ENCODE measurements at places on chromosomes 12 and 14.
A peak's percentile ranks its signal among the peaks of the same experiment; 100 is the strongest.

DNA sequence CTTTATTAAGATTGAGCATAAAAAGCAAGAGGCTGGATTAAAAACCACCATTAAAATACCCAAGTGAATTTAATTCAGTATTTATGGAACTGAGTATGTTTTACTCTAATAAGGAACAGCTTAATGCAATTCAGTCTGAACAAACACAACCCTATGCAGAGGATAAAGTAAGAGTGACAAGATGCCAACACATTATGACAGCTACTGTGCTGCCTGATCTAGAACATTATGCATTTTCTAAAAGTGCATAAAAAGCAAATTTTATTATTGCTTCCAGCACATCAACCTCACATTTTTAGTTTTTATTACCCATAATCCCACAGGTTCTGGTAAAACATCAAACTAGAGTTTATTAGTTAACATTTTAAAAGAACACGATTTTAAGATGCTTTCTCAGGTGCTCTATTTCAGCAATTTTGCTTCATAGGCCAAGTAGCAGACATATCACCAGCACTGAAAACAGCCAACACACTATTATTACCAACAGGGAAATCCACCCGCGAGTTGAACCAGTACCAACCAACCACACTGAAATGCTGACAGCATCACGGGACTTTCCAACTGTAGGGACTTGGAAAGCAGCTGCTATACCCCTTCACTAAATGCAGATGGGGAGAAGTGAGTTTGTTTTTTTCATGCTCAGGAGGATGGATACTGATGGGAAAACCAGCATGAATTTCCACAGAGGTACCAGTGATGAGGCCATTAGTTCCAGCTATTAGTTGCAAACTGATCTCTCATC, 372.1 kb downstream of the KCNH5 start:
- DNase-seq, result no peak

- no peak for DNase-seq
Observed at GRCh38 chr12:72523754-72524153, 251.6 kb downstream of the TRHDE start.

GRCh38 chr14:105861985-105862465, 335.6 kb downstream of the TMEM121 start:
- DNase-seq, result peak; percentile 27

DNA sequence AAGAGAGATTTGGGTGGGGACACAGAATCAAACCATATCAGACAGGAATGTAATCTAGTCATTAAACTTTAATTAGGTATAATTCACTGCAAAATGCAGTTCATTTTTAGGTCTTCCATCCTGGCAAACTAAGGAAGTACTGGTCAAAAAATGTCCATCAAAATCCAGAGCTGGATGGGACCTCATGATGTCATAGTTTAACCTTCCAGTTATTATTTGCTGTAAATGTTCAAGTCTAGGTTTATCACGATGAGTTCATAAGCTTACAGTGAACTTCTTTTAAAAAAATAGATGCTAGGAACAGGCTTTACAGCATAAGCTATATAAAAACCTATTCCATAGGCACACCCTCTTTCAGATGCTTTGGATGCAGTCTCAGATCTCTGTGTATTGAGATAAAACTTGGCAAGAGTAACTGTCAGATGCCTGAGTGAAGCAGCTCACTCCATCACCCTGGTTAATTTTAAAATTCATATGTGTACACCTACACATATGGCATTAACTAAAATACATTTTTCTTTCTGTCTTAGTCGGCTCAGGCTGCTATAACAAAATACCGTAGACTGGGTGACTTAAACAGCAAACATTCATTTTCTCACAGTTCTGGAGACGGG, 7.9 kb downstream of the SSPN start:
- DNase-seq, result no peak

DNA sequence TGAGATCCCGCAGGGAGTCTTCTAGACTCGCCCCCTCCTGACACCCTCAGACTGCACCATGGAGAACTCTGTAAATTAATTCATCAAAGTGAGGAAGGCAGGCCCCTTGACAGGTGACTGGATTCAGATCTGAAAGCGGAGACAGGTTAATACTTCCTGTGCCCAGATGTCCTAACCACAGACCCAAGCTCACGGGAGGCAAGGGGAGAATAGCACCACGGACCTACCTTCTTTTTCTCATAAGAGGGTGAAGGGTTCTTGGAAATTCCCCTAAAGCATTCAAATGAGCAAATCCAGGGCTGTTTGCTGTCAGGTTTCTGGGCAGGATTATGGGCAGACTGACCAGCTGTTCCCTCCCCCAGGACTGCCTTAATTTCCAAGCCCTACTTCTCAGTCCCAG, 170.0 kb downstream of the ZFP36L1 start:
- DNase-seq, result no peak

DNA sequence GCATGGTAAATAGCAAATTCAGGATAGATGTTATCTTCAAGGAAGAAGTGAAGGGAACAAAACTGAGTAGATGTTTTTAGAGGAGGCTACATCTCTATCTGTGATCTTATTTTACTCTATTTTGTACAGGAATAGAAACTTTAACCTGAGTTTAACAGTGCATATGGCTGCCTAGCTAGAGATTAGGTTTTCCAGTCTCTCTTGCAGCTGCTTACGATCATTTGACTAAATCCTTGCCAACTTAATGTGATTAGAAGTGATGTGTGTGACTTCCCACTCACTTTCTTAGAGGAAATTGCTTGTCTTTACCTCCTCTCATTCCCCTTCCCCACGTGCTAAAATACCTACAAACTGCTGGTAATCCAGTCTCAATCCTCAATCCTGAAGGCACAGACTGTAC, 26.5 kb upstream of the SLC15A5 start:
- DNase-seq, result no peak

DNA sequence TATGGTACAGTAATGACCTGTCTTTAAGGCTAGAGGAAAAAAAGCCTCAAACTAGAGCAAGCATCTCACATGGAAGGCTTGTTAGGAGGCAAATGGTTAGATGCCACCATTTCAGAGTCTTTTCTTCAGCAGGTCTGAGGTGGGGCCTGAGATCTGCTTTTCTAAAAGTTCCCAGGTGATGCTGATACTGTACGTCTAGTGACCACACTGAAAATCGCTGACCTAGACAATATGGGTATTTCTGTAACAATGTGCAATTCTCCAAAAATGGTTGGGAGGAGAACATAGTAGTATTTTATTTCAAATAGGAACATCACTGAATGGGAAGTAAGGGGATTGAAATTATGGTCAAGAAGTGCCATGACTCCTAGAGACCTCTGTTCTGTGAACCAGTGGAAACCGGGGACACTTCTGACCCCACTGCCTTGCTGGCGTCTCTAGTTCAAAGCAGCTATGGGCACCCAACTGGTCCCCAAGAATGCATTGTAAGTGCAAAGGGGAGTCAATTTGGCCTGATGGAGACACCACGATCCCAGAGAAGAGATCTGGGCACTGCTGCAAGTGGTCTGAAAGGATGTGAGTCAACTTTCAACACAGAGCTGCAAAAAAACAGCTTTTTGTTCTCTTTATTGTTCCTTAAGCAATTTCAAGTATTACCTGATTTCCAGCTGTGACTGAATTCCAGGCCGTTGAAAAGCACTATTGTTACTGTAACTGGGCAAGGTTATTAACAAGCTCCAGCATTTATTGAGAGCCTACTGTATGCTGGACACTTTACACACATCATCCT, 54.4 kb upstream of the PLEKHG7 start:
- DNase-seq, result no peak

GRCh38 chr14:72605096-72605920, 288.6 kb downstream of the DPF3 start:
- no peak for DNase-seq

DNA sequence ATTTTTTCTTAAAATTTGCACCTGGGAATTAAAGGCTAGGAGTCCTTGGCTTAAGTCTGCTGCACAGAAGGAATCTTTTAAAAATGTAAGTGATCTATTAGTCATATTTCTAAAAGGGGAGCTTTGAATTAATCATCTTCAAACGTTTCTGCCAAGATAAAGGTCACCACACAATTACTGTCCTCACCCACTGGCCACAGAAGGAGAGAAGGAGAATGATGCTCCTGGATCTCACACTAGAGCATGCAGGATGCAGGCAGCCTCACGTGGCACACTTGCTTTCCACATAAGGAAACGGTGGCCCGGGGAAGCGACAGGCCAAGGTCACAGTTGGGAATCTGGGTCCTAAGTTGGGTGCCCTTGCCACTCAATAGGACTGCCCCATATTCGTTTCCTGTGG, 16.9 kb downstream of the PLEKHG7 start:
- DNase-seq, result no peak

GRCh38 chr14:67562776-67563150, 29.7 kb downstream of the PLEKHH1 start:
- DNase-seq, result no peak

GRCh38 chr12:93127107-93127560, 198.0 kb upstream of the EEA1 start:
- no peak for DNase-seq

DNA sequence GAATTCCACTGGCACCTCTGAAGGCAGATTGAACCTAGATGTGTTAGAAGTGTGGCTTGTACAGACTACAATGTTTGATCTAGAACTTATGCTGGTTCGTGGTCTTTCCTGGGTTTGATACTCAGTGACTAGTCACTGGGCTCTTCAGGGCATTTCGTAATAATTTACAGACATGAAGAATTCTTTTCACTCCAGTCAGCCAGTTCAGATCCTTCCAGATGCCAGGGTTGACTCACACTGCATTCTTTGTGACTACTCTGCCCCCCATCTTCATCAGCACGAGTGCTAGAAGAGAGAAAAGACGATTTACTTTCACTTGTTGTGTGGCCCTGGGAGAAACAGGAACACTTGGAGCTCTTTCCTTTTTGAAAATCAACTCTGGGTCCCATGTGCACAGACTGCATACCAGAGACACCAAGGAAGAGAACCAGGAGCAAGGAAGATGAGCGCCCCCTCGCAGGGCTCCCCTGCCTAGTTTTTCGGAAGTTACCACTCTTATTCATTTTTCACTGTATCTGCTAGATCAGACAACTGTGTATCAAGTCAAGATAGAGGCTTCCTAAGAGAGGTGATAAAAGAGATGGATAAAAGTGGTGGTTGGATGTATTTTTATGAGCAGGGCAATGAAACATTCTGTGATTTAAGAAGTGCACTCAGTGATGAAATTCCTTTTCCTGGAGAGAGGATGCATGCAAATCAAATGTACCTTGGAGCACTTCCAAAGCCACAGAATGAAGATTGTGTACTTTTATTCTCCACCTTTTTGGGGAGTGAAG, 33.5 kb upstream of the EVL start:
- DNase-seq, result no peak

DNA sequence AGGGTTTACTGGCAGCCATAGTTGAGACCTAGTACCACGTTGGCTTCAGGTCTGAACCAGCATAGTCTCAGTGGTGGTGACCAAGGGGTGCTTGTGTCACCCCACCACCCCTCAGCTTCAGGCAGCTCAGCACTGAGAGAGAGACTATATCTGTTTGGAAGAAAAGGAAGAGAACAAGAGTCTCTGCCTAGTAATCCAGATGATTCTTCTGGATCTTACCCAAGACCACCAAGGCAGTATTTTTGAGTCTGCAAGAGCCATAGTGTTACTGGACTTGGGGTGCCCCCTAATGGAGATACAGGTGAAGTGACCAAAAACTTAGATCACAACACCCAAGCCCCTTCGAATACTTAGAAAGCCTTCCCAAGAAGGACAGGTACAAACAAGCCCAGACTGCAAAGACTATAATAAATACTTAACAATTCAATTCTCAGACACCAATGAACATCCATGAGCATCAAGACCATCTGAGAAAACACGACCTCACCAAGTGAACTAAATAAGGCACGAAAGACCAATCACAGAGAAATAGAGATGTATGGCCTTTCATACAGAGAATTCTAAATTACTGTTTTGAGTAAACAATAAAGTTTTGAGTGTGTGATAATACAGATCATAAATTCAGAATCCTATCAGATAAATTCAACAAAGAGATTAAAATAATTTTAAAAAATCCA, 107.0 kb downstream of the HELB start:
- DNase-seq, result peak; percentile 2

GRCh38 chr12:107759410-107759809, 1.5 kb downstream of the PRDM4 start:
- peak; percentile 17 for DNase-seq

DNA sequence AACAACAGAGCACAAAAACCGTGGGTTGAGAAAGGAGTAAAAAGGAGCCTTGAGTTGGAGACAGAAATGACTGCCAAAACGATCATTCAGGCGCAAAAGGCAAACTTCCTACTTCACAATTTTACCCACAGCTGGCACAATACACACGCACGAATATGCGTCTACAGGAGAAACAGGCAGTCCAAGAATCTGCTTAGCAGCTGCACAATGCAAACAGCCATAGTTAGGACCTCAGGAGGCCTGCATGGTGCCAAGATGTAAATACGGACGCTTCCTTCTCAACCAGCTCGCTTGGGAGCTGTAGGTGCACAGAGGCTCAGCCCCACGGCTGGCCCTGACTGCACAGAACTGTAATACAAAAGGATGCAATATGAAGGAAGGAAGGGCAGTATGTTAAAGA, 250.1 kb upstream of the CAND1 start:
- DNase-seq, result no peak

DNA sequence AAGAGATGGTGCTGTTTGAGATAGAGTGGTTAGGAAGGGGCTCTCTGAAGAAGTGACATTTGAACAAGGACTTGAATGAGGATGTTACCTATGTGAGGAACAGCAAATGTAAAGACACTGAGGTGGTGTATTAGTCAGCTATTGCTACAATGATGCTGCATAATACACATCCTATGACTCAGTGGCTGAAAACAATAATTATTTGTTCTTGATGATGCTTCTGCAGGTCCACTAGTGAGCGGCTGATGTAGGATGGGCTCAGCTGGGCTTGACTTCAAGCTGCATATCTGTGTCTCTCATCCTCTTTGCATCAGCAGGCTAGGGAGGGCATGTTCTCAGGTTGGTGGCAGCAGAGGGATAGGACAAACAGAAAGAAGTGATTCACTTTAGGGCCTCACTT, 21.4 kb upstream of the CLMN start:
- DNase-seq, result no peak

- DNase-seq, result no peak
Observed at GRCh38 chr12:121237415-121237814, 27.5 kb downstream of the P2RX4 start.

GRCh38 chr14:55240526-55241178, 30.6 kb upstream of the FBXO34 start:
- no peak for DNase-seq

- DNase-seq, result no peak
Observed at GRCh38 chr12:128918481-128919260, 65.4 kb downstream of the GLT1D1 start.

All from activated T-cell treated with anti-CD3 and anti-CD28 coated beads for 24 hours (primary cell).